ENCODE measurements at places on chromosomes 1 and 21.

GRCh38 chr21:44792702-44793591, 8.7 kb downstream of the UBE2G2 start:
- peak; percentile 60 for DNase-seq

- no peak for DNase-seq
These were observed 6.1 kb upstream of the GATAD2B start for GRCh38 chr1:153928791-153929341.

- DNase-seq = no peak
These were observed 176.5 kb upstream of the PLXNA2 start for GRCh38 chr1:208420696-208421095.

DNA sequence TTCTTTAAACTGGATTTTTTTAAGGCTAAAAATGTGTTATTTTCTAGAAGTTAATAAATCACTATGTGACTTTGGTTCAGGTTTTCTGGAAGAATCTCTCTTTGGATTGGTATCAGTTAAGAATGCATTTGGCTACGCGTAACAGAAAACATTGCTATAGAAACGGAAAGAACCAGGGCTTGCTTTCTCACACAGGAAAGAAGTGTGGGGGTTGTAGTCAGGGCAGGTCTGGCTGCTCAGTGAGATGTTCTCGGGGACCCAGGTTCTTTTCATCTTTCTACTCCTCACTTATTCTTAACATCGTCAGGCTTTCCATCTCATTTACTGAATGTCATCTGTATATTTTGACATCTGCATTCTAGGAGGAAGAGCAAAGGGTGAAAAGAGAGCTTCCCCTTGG, 191.4 kb downstream of the ZBTB18 start:
- no peak for DNase-seq

DNA sequence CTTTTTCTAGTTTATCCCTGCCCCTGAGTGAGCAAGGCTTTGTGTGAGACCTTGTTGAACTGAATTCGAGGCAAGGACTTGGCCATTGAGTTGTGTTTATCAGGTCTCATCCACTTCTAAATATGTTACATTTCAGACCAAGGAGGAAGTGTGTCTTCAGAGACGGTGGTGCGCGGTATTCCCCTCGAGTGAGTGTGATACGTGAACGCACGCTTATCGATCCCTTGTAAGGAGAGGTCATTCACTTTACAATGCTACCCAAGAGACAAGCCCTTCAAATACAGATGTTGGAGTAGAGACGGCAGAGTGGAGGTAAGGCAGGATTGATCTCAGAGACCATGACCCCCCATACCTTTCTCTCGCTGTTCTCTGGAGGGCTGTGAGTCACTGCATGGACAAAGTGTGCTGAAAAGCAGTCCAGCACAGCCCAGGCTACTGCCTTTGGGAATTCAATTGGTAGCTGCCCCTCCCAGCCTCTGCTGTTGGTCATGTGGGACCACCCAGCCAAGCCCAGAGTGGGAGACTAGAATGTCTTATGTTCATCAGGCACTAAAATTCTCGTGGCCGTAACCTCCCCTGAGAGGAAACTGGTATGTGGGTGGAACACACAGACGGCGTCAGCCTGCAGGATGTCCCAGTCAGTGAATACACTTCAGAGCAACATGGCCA, 16.3 kb upstream of the MTARC1 start:
- no peak for DNase-seq

DNA sequence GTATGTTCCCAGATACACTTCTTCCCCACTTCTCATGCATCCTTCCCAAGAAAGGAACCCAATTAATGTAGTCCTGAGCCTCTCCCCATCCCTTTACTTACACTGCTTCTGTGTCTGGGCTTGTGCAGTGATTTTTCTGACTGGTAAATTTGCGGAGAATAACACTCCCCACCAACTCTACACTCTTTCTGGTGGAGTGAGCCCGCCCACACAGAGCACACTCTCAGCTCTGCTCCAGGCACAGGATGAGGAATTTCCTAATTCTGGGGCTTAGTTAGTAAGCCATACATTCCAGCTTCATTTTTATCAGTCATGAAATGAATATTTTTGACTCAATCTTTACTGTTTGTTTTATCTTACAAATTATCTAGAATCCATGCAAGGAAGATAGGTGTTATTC, 38.6 kb downstream of the FMO4 start:
- no peak for DNase-seq

- DNase-seq = no peak
These were observed 124.5 kb downstream of the ATF6 start for GRCh38 chr1:161890574-161890973.

DNA sequence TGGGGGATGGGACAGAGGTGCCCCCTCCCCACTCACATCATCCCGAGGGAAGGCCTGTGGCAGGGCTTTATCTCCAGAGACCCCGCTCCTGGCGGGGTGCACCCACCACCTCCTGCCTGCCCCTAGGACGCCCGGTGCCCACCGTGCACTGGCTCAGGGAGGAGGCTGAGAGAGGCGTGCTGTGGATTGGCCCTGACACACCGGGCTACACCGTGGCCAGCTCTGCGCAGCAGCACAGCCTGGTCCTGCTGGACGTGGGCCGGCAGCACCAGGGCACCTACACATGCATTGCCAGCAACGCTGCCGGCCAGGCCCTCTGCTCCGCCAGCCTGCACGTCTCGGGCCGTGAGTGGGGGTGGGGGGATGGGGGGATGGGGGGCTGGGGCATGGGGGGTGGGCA, 71.7 kb downstream of the TRIM11 start:
- DNase-seq = no peak

GRCh38 chr1:119188926-119189325, 48.5 kb upstream of the WARS2 start:
- no peak for DNase-seq

DNA sequence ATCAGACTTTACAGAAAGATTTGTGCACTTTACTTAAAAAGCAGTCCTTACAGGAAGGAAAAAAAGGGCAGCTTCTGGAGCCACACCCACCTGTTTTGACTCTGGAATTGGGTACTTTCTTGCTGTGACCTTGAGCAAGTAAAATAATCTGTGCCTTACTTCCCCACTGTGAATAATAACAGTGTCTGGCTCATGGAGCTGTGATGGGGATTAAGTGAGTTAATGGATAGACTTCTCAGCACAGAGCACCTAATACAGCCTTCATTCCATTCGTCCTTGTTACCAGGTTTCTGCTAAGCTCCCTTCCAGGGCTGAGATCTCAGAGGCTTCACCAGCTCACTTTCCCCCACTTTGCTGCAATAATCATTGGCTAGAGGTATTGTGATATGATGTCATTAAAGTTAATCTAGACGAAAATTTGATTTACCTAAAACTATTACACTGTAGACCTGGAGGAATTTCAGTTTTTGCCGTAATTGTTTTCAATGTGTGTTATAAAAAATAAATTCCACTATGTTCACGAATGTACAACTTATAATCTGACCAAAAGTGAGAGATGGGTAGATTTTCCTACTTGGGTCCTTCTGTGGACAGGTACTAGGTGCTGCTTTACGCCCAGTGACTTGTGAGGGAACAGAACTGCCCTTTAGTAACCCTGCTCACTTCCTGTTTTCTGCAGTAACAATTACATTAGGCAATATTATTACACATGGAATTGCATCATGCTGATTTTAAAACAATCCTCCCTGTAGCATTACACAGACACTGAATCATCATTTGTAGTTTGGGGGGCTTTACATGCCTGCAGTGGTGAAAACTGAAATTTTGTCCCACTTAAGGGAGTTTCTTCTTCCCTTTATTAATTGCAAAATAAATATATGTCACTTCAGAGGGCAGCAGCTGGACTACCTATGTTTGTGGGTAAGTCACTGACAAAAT, 19.7 kb upstream of the ABCG1 start:
- DNase-seq = peak; percentile 31

DNA sequence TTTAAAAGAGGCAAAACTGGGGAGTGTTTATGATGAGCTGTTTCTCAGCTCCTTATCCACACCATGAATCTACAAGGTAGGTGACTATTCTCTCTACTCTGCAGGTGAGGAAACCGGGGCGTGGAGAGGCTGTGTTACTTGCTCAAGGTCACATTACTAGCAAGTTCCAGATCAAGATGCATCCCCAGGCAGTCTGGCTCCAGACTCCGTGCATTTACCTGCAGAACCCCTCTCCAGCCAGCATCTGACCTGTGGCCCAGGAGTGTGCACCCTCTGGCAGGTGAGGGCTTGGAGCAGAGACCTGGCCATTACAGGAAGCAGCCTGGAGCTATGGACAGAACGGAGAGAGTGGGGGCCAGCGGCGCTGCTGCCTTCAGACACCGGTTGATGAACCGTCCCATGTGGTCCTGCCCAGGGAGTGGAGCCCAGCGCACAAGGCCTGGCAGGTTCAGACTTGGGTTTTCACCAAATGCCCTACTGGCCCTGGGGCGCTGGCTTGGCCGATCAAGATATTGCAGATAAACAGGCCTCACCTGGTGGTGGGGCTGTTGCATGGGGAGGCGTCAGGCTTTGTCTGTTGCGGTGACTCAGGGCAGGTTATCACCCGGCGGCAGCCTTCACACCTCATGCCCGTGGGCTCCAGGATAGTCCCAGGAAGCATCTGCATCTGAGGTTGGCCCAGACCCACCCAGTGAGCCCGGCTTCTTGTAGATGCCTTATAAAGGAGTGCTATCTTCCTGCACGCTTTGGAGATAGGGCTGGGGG, 29.2 kb upstream of the WNT4 start:
- DNase-seq = no peak

- DNase-seq = no peak
These were observed 80.8 kb downstream of the SASS6 start for GRCh38 chr1:100051893-100052292.

GRCh38 chr1:30008998-30009657, 714.3 kb downstream of the MATN1 start:
- no peak for DNase-seq

DNA sequence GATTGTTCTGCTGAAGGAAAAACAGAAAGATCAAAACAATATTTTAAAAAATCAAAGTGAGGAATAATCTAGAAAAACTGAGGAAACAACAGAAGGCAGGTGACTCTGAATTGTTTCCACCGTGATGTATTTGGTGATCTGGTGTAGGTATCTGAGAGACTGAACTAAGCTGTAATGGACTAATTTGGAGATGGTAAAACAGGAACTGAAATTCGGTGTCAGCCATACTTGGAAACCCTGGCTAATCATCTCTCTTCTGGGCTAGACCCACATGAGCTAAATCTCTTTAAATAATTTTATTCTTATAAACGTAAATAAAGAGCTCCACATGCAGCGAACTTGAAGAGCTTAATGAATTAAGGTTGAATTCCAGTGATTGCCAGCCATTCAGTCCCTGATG, 1226.1 kb downstream of the NCAM2 start:
- DNase-seq = no peak

- DNase-seq = peak; percentile 87
These were observed 419.9 kb downstream of the ZP4 start for GRCh38 chr1:237470712-237471338.

DNA sequence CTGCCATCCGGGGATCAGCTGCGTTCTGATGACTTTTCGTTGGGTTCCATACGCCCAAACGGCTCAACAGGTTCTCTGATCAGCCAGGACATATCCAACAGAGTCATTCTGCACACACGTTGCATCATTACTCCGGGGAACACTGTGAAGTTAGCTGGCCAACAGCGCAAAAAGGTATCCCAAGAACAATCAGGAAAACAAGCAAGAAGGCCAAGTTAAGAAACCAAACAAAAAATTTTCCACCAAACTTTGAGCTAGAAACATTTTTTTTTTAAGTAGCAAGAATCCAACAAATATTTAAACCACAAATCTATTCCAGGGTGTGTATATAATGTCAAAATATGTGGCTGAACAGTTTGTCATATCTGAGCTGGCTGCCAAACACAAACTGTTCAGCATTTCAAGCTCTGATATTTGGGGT, 29.2 kb downstream of the NID1 start:
- no peak for DNase-seq

- DNase-seq = no peak
These were observed 40.4 kb downstream of the KCNJ15 start for GRCh38 chr21:38297194-38297631.

DNA sequence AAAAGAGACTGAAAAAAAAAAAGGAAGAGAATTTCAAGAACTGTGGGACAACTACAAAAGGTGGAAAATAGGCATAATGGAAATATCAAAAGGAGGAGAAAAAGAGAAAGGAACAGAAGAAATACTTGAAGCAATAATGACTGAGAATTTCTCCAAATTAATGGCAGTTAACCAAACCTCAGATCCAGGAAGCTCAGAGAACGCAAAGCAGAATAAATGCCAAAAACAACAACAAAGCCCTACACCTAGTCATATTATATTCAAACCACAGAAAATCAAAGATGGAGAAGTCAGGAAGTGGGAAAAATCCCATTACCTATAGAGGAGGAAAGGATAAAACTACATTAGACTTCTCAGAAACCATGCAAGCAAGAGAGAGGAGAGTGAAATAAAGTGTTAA, 20.7 kb upstream of the AHCYL1 start:
- DNase-seq = no peak

DNA sequence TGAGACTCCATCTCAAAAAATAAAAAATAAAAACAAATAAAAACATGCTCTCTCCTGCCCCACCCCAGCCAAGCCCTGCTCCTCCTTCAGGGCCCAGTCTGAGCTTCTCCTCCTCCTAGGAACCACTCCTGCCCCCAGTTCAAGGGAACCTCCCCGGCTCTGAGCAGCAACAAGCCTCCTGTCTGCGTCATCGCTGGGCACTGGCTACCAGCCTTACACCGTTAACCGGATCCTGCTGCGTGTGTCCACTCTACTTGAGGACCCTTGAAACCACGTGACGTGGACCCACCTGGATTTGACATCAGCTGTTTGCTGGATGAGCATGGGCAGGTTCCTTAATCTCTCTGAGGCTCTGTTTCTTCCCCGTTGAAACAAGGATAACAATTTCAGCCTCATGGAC, 1.6 kb upstream of the TAS1R2 start:
- DNase-seq = no peak
